ENCODE measurements at places on chromosomes 7 and 10.
A peak's percentile ranks its signal among the peaks of the same experiment; 100 is the strongest.

GRCh38 chr7:30877015-30877769, 34.5 kb upstream of the AQP1 start:
- DNase-seq, result no peak

GRCh38 chr7:127892488-127893314, 138.5 kb downstream of the LRRC4 start:
- DNase-seq, result no peak

DNA sequence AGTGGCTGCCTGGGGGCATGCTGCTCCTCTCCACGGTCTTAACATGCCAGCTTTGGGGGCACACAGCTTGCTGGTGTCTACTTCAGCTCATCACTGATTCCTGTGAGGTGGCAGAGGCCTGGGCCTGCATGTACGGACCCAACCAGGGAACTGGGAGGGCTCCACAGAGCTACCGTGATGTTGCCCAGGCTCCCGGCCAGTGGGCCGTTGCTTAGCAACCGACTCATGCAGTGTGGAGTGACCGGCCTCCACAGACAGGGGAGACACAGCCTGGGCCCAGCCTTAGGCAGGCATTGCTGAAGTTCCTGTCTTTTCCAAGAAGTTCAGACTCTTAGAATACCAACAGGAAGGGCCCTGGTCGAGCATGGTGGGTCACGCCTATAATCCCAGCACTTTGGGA, 25.8 kb upstream of the SH2B2 start:
- DNase-seq, result no peak

DNA sequence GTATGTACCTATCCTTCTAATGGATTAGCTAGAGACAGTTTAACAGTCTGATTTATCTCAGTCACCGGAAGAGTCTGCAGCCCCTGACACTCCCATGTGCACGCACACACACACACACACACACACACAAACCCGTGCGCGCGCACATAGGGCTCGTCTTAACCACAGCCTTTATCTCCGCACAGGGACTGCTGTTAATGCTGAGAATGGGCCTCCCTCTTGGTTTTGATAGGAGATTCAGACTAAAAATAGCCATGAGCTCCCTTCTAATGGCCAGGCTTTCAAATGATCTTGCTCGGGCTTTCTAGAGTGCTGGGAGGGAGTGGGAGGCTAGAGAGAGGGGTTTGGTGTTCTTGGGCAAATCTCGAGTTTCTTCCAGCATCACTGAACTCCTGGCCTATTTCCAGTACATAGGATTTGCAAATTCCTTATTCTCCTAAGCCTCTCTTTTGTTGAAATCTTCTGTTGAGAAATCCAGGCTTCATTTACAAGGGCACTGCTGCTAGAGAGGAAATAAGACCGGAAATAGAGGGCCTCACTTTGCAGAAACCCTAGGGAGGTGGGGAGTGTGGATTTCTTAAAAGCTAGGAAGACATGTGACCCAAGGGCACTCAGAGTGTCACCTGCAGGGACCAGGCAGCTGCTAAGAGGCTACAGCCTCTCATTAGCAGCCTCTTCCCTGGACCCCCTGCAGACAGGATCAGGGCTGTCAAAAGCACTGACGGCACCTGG, 2.4 kb downstream of the TMEM72 start:
- DNase-seq, result no peak

DNA sequence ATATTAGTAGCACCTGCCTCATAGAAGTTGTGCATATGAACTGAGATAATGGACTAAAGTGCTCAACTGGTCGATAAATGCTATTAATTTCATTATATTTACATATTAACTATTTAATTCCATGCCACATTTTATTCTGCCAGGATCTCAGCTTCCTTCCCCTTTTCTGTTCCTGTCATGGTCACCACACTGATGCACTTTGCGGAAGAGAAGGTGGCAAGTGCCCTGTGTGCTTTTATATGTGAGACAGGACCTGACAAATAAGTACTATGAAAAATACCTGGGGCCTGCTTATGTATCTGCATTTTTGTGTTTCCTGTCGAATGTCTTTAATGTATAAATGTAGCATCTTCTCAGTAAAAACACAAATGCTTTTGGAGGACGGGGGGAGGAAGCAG, 12.2 kb downstream of the ATP6V0E2 start:
- no peak for DNase-seq

DNA sequence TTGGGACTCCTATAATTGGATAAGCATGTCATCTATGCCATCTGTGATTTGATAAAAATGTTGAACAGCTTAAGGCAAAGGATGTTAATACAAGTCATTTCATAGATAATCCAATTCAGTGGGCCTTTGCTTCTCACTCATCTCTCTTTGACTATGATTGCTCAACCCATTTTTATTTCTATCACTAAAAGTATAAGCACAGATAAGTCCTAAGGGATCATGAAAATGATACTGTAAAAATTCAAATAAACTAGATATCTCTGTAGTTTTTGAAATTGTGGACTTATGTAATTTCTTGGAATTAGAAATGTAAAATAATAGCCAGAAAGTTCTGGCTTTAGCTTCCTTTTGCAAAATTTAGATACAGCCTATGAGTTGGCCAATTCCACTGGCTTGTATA, 440.3 kb downstream of the POM121L12 start:
- no peak for DNase-seq

GRCh38 chr7:16420329-16420648, 1.0 kb downstream of the CRPPA start:
- no peak for DNase-seq

DNA sequence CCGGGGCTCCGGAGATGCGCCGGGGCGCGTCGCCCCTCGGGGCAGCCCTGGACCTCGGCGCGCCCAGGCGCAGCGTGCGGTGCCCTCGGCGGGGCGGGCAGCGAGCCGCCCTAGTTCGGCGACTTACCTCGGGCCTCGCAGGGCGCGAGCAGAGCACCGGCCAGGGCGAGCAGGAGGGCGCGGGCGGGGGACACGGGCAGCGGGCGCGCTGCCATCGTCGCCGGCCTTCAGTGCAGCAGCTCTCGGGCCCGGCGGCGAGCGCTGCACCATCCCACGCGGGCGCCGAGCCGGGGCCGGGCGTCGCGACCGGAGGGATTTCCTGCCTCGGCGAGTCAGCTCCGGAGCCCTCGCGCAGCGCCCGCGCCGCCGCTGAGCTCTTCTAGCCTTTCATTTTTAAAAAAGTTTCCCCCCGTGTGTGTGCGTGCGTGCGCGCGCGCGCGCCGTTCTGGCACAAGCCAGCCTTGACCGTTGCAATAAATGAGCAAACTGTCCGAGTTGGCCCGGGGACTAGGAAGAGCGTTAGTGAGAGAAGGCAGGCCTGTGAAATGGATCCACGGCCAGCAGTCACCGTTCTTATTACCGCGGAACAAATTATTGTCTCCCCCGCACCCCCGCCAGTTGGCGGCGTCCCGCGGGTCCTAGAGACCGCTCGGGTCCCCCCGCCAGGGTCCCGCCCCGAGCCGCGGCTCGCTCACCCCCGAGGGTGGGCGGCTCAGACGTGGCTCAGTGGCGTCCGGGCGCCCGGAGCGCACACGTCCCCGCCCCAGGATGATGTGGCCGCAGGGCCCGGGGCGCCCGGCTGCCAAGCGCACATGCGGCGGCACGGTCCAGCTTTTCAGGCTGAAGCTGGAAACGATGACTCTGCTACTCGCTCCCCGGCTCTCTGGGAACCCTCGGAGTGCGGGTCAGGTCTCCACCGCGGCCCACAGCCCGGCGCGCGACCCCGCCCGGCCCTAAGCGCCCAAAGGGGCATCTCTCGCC, at the start of gene ADAM12:
Gene ADAM12 (minus strand): TSS at position 547 of the 981 bp plus-strand sequence. CDS start 332 bp downstream, at position 215.
- DNase-seq, result peak; percentile 59

DNA sequence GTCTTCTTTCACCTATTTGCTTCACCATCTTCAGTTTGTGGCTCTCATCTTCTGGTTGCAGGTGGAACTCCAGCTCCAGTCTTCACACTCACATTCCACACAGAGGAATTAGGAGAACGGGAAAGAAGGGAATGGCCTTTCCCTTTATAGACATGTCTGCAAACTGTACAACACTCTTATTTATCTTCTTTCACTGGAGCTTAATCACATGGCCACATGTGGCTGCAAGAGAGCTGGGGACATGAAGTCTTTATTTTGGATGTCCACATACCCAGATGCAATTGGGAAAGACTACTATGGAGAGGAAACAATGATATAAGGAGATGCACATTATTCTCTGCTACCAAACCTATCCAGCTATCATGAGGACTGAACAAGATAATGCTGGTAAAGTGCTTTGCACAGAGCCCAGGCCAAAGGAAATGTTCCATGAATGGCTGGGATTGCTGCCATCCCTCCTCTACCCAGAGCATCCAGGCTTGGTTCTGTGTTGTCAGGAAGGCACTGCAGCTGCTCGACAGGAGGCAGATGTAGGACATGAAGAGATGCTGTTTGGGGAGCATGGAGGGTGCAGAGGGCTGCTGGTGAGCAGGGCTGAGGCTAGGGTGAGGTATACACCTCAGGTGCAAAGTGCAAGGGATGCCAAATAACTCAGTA, 183.8 kb upstream of the TBX20 start:
- no peak for DNase-seq

GRCh38 chr10:3801558-3802192, 16.7 kb upstream of the KLF6 start:
- DNase-seq, result no peak
